ENCODE measurements at places on chromosomes 6 and 20.

DNA sequence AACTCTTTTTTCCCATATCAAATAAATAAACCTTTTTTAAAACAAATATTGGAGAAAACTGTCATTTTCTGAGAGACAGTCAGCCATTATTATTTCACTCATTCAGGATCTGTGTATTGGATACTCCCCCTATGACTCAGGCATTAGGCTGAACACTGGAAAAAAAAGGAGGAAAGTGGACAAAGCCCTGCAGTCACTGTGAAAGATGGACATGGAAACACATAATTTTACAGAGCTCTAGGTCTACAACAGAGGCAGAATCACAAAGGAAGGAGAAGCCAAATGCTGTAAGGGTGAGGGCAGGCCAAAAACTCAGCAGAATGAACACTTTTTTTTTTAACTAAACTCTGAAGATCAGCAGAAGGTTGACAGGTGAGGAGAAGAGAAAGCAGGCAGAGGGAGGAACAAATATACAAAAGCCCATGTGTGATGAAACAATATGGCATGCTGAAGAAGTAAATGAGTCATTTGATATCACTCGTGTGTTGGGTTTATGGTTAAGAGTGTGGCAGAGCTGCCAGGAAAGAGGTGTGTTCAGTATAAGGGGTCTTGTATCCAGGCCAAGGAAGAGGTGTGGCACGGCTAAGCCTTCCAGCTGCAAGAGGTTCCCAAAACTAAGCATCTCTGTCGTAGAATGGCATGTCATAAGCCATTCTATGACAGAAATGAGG lies 39.1 kb downstream of the EPB41L2 start:
- no peak for DNase-seq

GRCh38 chr6:126041516-126041915 lies 55.2 kb downstream of the TRMT11 start:
- DNase-seq, result no peak

- DNase-seq, result no peak
These were observed 16.6 kb downstream of the NPEPL1 start for GRCh38 chr20:58709013-58709702.

- no peak for DNase-seq
These were observed 568.2 kb upstream of the CHD6 start for GRCh38 chr20:42186337-42186736.

GRCh38 chr6:37624121-37624520 lies 73.6 kb downstream of the MDGA1 start:
- no peak for DNase-seq

- no peak for DNase-seq
These were observed 284.8 kb downstream of the BTBD9 start for GRCh38 chr6:38354905-38355304.

DNA sequence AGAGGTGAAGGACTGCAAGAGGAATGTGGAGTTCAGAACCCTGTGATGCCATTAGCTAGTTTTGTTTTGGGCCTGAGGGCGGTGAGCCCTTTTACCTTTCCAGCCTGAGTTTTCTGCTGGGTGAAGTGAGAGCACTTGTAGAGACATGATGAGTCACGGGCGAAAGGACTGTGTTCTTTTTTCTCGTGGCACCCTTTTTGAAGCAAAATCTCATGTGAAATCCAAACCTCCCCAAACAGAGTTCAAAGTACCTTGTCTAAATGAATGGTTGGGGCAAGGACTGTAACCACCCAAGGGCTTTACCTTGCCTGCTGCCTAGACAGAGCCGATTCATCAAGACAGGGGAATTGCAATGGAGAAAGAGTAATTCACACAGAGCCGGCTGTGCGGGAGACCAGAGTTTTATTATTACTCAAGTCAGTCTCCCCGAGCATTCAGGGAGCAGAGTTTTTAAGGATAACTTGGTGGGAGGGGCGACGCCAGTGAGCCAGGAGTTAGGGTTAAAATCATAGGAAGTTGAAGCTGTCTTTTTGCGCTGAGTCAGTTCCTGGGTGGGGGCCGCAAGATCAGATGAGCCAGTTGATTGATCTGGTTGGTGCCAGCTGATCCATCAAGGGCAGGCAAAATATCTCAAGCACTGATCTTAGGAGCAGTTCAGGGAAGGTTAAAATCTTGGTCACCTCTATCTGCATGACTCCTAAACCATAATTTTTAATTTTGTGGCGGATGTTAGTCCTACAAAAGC lies 25.8 kb downstream of the SAMD5 start:
- DNase-seq, result no peak

DNA sequence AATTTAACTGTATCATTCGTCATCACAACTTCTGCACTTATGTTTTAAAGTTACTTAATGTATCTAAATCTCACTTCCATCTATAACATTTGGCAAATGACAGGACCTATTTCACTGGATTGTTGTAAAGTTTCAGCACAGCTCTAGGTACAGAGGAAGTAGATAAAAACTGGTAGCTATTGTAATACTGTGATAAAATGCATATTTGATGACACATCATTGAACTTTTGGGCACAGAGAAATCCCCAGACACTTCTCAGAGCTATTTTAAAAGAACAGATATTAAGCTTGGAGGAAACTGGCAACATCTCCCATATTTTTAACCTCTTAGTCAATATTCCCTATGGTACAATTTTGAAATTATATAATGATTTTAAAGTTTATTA lies 138.7 kb downstream of the RFPL4B start:
- no peak for DNase-seq

GRCh38 chr6:6811128-6812009 lies 222.8 kb downstream of the LY86 start:
- no peak for DNase-seq

DNA sequence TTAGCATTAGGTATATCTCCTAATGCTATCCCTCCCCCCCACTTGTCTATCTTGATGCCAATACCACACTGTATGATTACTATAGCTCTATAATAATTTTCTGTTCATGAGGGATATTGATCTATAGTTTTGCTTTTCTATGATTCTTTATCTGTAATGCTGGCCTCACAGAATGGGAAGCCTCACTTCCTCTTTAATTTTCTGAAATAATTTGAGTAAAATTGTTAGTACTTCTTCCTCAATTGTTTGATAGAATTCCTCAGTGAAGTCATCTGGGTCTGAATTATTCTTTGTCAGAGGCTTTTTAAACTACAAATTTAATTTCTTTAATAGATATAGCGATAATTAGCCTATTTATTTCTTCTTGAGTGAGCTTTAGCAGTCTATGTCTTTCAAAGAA lies 31.2 kb downstream of the SIRPD start:
- no peak for DNase-seq

DNA sequence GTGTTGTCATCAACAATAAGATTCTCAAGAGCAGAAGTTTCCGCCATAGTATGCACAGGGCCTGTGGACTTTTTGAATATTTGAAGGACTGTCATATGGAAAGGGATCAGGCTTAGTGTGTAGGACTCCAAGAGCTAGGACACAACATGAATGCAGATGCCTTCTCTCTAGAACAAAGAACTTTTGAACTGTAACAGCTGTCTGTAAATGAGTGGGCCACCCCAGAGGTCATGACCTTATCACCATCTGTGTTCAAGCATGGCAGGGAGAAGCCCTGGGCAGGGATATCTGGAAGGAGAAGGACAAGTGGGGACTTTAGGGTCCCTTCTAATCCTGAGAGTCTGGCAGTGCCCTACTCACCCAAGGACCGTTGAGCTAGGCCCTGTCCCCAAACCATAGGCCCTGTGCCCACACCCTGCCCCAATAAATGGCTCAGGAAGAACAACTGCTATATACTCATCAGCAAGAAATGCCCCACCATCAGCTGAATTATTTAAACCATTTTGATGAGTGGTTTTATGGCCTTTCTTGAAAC lies 70.6 kb downstream of the MTHFD1L start:
- DNase-seq, result no peak

GRCh38 chr6:72084992-72085569 lies 198.7 kb downstream of the RIMS1 start:
- no peak for DNase-seq

GRCh38 chr6:39882531-39882899 lies 51.7 kb downstream of the MOCS1 start:
- DNase-seq, result no peak

GRCh38 chr20:19937218-19937617 lies 79.9 kb upstream of the NAA20 start:
- DNase-seq, result no peak

DNA sequence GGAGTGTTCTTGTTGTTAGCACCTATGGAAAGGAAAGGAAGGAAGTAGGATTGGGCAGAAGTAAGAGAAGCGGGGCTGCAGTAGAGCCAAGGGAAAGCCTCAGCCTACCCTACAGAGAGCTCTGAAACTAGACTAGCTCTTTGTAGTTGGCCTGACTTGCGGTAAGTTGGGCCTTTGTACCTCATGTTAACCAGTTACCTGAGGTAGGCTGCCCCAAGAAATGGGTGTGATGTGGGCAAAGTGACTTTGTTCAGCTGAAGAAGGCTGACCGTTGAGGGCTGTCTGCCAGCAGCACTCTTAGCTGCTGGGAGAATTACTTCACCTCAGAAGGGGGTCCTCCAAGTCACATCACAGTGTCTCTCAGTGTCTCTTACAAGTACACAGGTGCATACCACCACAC lies 54.9 kb upstream of the FAM184A start:
- DNase-seq, result no peak

GRCh38 chr6:43935921-43936439 lies 166.0 kb downstream of the VEGFA start:
- DNase-seq, result no peak

GRCh38 chr6:25392372-25392771 lies 113.2 kb downstream of the CARMIL1 start:
- DNase-seq, result no peak

DNA sequence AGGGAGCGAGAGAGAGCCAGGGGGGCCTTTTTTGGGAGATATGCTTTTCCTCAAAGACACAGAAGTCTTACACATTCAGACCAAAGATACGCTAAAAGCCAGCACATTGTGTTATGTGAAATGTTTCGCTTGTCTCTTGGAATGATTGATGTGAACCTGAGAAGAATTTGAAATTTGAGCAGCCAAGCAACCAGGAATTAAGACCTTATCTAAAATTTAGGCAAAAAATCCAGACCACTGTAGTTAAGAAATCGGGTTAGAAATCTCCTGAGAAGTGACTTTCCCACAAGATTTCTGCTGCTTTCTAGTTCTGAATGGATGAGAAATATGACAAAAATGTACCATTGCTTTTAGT lies 223.2 kb upstream of the GMDS start:
- DNase-seq, result no peak

GRCh38 chr20:11108102-11108810 lies 434.5 kb upstream of the JAG1 start:
- DNase-seq, result no peak

GRCh38 chr6:128491610-128492206 lies 28.7 kb downstream of the PTPRK start:
- no peak for DNase-seq
